Uterus (tissue), 4 donors: ENCODE measurements at places on chromosomes 2 and 18.

GRCh38 chr2:68436270-68436669, 30.8 kb downstream of the FBXO48 start:
- no peak for DNase-seq

DNA sequence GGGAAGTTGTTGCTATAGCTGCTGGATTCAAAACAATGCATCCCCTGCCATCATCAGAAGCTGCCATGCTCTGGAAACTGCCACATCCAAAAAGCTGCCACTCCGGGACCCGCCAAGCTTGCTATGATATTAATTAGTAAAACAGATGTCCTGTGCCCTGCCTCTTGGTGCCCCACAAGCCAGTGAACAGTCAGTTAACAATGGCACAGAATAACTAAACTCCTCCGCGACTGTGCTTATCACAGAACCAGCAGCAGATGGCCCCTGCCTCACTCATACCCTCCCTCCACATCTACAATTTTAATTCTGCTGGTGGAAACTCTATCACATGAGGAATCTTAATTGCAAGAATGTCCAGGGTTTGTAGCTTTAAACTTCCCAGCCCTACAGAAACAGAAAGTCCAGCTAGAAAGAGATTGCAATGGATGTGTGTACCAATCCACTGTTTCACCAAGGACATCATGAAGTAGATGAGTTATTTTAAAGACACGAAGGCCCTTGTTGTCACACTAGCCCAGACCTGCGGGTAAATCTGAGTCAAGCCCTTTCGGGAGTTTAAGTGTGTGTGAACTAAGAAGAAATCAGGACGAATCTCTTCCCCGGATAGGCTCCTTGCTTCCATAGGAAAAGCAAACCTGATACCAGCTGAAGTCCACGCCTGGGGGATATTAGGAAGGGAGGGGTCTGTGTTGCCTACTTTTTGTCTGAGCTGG, 7.4 kb upstream of the ACYP2 start:
- no peak for DNase-seq

- DNase-seq, result no peak
These were observed 62.9 kb downstream of the EML4 start for GRCh38 chr2:42232024-42232423.

- no peak for DNase-seq
These were observed 61.8 kb upstream of the SLC66A3 start for GRCh38 chr2:11093467-11093866.

DNA sequence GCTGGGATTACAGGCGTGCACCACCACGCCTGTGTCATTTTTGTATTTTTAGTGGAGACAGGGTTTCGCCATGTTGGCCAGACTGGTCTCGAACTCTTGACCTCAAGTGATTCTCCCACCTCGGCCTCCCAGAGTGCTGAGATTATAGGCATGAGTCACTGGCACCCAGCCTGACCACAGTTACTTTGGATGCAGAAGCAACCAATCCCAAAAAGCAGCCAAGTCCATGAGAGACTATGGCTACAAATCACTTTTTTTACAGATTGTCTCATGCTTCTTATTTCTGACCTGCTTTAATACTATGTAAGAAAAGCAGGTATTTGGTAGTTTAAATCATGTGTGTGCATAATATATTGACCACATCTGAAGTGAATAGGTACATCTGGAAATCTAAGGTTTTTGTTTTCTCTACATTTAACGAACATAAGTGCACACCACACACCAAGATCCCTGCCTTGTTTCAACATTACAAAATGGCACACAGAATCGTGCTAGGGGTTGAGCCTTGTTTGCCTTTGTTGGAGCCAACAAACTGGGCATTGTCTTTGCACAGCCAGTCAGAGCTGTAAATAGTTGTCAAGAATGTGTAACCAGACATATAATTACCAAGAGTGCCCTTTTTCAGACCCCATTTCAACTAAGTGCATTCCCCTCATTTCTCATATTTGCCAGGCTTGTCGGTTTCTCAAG, 18.3 kb upstream of the MAP4K4 start:
- no peak for DNase-seq
